NK-92 treated with Interleukin-12 subunit alpha and Interleukin-12 subunit beta, amount 100 ng/mL, for 24 hours (cell line): ENCODE measurements at places on chromosomes 5 and 9.
A peak's percentile ranks its signal among the peaks of the same experiment; 100 is the strongest.

- peak; percentile 72 for DNase-seq
Measured at GRCh38 chr9:132669698-132670456, at the start of gene DDX31. Gene DDX31 (minus strand): TSS chr9:132669983. CDS start chr9:132669934, 49 bp downstream.

DNA sequence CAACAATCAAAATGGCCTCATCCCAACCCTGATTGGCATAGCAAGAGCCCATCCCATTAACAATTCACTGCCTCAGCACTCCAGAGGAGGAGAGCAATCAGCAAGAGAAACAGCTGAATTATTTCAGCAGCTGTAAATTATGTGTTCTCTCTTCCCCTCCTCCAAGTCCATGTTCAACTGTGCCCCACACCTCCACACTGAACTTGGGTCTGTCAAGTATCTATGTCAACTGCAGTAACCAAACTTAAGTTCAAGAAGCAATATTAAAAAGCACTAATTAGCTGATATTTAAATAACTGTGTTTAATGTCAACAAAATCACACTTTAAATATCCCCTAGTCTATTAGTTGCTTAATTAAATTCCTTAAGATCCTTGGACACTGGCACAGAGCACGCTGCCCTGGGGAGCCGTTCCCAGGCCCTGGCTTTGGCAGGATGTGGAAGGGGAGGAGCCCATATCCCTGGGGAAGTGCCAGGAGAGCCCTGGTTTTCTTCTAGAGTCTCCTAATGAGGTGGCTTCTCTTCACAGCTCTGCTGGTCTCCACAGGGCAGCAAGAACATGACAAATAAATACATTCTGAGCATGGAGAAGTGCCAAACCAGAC, 50.6 kb downstream of the SIL1 start:
- no peak for DNase-seq

DNA sequence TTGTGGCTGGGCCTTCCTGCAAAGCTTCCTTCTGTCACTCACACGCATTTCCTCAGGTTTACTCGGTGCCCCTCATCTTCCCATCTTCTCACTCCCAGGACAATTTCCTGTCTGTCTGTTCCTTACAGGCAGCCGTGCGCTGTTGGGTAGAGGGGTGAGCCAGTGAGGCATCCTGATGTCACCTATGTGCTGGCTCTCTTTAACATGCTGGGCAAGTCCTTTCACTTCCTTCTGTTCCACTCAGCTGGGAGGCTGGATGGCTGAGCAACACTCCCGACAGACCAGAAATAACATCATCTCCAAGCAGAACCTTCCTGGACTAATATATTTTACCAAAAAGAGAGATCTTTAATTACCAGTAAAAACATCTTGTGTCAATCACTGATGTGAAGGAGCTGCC, 103.0 kb downstream of the HSD17B3 start:
- no peak for DNase-seq

- no peak for DNase-seq
Measured at GRCh38 chr9:129694243-129694646, 28.8 kb downstream of the PRRX2 start.

- no peak for DNase-seq
Measured at GRCh38 chr5:175394601-175395000, 49.4 kb downstream of the DRD1 start.

DNA sequence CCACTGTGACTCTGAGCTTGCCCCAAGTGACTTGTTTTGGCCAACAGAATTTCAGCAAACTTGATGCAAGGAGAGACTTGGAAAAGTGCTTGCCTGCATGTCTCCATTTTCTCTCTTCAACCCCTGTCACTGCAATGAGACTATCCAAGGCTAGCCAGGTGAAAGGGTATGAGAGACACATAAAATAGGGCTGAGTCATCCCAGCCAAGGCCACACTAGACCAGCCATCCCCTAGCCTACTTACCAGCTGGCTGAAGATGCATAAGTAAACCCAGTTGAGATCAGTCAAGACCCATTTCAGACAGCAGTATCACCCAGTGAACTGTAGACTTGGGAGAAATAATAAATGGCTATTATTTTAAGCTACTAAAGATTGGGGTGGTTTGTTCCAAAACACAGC, 52.9 kb upstream of the VLDLR start:
- no peak for DNase-seq

GRCh38 chr9:114895521-114895991, 34.8 kb downstream of the TNFSF8 start:
- no peak for DNase-seq

DNA sequence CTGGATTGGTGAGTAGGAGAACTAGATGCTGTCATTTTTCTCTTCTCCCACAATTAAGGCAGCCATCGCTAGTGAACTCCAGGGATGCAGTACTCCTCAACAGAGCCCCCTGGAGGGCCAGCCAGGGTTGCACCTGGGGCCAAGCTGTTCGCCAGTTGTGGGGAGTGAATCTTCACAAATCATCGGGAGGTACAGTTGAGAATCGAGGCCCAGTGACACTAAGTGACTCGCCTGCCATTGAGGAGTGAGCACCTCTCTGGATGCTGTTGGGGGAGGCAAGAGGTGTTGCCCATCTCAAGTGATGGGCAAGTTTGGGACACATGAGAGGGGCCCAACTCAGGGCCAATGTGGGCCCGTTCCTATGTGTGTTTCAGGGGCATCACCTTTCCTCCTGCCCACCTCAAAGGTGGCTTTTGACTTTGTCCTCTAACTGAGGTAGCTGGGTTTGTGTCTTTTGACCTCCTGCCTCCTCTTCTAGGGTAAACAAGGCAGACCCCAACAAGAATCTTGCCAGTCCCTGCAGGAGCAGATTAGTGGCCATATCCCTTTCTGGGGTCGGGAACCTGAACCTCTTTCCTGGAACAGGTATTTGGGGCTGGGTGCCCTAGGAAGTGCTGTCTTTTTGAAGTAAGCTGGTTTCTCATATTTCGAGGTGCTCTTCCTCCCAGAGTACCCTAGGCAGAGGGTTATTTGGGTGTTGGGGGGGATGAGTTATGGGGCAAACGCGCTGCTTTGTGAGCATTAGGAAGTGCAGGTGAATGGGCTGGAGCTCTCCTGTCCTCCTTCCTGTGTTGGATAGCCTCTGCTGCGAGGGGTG, 181.2 kb downstream of the MACROH2A1 start:
- no peak for DNase-seq

GRCh38 chr5:31682851-31683250, 43.9 kb downstream of the PDZD2 start:
- DNase-seq = no peak

DNA sequence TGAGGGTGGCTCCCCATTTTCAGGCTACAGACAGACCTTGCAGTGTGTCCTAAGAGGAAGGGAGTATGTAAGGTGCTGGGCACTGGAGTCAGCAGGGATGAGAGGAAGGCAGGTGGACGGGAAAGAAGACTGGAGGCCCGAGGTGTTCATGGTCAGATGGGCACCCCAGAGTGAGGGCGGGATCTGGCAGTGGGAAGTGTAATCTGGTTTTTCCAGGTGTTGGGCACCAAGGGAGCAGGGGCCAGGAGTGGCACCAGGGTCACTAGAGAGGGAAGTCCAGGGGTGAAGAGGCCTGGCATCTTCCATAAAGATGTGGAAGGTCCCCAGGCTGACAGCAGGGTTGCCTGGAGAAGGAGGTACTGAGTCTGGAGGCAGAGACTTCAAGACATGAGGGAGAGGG, 29.7 kb downstream of the PITX1 start:
- no peak for DNase-seq

GRCh38 chr5:143434261-143435209, 31.0 kb upstream of the NR3C1 start:
- no peak for DNase-seq

DNA sequence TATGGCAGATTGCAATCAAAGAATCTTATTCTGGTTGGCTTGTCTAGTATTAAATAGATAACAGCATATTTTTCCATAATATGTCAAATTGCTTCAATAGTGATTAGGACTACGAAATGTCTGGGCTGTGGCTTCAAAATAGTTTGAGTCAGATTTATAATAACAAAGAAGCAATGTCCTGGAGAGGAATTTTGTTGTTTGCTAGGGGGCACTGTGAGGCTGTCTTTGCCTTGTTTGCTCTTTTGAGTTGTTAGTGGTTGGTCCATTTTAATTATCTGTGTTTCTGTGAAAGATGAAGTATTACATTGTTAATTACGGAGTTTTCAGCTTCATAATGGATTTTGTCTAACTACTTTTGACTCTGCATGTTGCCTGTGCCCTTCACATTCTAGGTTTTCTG, 713.6 kb downstream of the TLE4 start:
- DNase-seq = no peak

DNA sequence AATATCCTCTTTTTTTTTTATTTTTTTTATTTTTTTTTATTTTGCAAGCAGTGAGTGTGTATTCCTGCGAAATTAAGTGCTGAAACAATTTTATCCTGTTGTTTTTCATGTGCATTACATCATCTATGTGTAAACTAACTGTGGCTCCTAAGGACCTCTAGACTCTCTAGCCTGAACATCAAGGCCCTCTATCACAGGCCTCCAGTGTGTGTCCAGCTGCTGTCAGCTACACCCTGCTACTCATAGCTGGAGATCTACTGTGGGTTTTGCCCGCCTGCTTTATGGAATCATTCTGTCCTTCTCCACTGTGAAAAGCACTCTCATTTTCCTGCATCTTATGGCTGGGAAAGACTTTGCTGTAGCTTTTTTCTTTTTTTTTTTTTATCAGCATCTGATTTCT, 157.8 kb downstream of the KCTD16 start:
- no peak for DNase-seq

DNA sequence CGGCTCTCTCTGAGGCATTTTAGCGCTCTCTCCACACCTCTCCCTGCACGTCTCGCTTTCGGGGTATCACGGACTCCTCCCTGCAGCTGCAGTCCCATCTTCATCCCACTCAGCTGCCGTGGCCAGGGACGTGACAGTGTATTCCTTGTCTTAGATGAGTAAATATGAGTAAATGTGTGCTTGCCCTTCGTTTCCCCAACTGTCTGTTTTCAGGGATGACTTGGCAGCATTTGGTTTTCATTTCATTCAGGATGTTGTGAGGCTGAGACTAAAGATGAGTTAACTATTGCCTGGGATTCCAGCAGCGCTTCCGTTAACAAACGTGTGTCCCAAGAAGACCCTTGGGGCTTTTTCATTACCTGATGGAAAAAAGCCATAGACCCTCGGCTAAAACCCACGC, 29.5 kb downstream of the GDNF start:
- DNase-seq = no peak

DNA sequence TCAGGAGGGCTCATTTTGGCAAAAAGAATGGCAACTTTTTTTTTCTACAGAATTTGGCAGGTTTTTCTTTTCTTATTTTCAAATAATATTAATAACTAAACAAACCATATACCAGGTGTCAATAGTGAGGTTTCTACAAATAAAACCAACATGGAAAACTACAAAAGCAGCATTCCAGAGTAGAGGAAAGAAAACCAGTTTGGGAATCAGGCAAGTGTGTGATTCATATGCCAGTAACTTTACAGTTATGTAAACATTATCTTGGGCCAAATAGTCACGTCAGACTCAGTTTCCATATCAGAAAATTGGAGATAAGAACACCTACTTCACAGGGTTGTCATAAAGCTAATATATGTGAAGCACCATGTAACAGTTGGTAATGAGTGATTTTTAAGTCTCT, 51.7 kb downstream of the FBXW11 start:
- no peak for DNase-seq

- no peak for DNase-seq
Measured at GRCh38 chr5:3394891-3395599, 200.6 kb upstream of the IRX1 start.

- DNase-seq = no peak
Measured at GRCh38 chr9:99925541-99925940, 19.1 kb downstream of the STX17 start.

DNA sequence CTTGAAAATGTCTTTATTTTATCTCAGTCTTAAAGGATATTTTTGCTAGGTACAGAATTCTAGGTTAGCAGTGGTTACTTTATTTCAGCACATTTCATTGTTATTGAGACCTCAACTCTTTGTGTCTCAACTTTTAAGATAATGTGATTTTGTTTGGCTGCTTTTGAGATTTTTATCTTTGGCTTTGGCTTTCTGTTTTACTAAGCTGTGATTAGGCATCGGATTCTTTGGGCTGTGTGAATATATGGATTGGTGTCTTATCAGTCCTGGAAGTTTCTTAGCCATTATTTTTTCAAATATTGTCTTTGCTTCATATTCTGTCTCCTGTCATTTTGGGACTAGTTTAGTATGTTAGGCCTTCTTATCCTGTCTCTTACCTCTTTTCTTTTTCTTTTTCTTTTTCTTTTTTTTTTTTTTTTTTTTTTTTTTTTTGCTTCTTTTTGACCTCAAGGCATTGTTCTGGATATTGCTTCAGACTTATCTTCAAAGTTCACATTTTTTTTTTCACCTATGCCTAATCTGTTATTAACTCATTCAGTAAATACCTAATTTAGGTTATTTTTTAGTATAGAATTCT, 20.1 kb upstream of the APC start:
- no peak for DNase-seq

GRCh38 chr5:50888751-50889150, 222.3 kb downstream of the PARP8 start:
- DNase-seq = no peak

- no peak for DNase-seq
Measured at GRCh38 chr9:116260531-116260930, 106.9 kb downstream of the PAPPA start.

DNA sequence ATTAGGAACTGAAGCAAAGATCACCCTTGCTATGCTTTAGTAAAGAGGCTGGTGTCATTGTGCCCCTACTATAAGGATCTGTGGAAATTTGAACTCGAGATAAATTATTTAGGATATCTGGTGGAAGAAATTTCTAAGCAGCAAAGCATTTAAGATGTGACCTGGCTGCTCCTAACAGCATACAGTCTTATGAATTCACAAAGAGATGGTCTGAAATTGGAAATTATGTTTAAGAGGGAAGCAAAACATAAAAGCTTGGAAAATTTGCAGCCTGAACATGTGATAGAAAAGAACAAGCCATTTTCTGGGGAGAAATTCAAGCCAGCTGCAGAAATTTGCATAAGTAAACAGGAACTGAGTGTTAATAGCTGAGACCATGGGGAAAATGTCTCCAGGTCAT, 223.7 kb downstream of the FBXO4 start:
- DNase-seq = no peak

GRCh38 chr5:149490599-149491485, 60.4 kb downstream of the CSNK1A1 start:
- no peak for DNase-seq

DNA sequence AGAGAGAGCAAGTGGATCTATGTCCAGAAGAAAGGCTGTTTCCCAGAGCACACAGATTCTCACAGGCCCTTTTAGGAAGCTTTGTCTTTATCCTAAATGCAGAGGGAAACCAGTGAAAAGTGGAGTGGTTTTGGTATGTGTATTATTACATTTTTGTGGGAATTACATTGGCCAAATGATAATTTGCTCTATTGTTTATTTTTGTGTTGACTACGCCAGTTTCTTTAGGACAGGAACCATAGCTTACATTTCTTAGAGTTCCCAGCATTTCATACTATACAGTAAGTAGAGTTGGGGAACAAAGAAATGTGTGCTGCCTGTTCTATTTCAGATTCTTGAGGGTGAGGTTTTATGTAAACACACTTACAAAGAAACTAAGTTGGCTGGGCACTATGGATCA, 29.4 kb upstream of the SPATA31D4 start:
- DNase-seq = no peak

DNA sequence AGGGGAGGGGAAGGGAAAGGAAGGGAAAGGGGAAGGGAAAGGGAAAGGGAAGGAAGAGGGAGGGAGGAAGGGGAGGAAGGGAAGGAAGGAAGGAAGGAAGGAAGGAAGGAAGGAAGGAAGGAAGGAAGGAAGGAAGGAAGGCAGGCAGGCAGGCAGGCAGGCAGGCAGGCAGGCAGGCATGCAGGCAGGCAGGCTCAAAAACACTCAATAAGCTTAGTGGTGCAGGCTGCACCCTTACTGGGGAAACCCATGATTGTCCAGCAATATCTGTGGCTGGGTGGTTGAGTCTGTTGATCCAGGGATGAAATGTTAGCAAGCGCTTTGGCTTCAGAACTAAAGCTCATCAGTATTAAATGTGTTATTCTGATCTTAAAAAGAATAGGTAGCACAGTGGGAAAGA, 145.6 kb downstream of the LPAR1 start:
- no peak for DNase-seq
